ENCODE measurements at places on chromosomes 11 and 22.

- no peak for DNase-seq
Observed at GRCh38 chr11:26844963-26845362, 123.1 kb upstream of the SLC5A12 start.

GRCh38 chr11:106353031-106353430, 275.6 kb downstream of the AASDHPPT start:
- DNase-seq = no peak

GRCh38 chr11:77030834-77031414, 3.3 kb upstream of the B3GNT6 start:
- no peak for DNase-seq

DNA sequence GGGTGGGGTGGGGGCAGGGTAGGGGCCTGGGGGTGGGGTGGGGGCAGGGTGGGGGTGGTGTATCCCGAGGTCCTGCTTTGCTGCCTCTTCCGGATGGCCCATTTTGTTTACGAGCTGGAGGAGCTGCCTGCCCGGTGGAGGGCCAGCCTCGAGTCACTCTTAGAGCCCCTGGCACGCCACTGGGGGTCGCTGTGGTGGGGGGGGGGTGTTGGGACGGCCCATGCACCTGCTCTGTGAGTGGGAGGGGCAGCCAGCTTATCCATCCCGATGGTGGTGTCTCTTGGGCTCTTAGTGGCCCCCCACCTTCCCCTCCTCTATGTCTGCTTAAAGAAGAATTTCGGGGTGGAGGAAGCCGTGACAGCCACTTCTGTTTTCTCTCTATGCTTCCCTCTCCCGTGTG, 24.6 kb downstream of the MRGPRD start:
- DNase-seq = no peak

GRCh38 chr11:116958246-116958645, 120.8 kb upstream of the APOA1 start:
- DNase-seq = no peak

DNA sequence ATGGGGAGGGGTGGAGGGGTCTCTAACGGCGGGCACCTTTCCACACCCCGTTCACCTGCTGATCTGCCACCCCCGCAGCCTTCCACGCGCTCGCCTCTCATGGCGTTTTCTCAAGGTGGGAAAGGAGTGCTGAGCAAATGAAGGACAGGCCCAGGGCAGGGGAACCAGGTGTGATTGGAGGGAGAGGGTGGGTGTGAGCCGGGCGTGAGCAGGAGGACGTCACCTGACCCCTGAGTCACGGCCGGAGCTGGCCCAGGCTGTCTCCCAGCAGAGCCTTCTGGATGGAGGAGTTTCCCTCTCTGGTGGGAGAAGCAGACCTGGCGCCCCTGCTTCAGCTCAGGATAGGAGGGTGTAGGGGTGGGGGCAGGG, 14.0 kb upstream of the ARHGAP8 start:
- no peak for DNase-seq

GRCh38 chr11:117839380-117839881, 14.9 kb upstream of the FXYD2 start:
- no peak for DNase-seq

GRCh38 chr11:88420165-88420791, 82.7 kb upstream of the CTSC start:
- DNase-seq = no peak

DNA sequence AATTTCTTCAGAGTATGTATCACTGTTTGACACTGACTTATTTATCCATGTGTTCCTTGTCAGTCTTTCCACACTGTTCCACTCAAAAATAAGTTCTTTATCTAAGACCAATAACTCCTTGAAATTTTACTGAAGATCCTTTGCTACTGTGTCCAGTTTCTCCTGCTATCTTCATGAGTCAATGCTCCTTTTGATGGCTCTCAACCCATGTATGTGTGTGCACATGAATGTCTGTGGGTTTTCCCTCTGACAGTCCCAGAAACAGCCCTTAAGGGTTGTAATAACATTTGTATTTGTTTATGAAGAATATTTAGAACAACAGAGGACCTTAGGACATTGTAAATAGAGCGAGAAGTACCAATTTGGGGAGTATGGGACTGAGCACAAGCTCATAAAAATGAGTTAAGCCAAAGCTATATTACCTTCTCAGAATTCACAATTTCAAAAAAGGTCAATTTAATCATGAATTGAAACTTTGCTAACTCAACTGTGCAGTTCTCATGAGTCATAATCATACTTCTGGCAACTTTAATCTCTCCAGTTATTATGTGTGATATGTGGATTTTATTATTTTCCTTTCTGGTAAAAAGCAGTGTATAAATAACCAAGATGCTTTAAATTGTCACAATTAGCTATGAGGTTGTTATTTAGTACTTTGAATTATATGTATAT, 533.6 kb downstream of the CNTN5 start:
- no peak for DNase-seq

DNA sequence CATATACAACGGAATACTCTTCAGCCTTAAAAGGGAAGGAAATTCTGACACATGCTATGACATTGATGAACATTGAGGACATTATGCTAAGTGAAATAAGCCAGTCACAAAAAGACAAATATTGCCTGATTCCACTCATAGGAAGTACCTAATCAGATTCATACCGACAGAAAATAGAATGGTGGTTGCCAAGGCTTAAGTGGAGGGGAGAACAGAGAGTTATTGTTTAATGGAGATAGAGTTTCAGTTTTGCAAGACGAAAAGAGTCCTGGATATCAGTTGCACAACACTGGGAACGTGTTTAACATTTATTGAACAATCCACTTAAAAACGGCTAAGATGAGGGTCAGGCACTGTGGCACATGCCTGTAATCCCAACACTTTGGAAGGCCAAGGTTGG, 45.6 kb upstream of the HIPK3 start:
- no peak for DNase-seq

- no peak for DNase-seq
Observed at GRCh38 chr11:70948855-70949531, 303.4 kb downstream of the SHANK2 start.

DNA sequence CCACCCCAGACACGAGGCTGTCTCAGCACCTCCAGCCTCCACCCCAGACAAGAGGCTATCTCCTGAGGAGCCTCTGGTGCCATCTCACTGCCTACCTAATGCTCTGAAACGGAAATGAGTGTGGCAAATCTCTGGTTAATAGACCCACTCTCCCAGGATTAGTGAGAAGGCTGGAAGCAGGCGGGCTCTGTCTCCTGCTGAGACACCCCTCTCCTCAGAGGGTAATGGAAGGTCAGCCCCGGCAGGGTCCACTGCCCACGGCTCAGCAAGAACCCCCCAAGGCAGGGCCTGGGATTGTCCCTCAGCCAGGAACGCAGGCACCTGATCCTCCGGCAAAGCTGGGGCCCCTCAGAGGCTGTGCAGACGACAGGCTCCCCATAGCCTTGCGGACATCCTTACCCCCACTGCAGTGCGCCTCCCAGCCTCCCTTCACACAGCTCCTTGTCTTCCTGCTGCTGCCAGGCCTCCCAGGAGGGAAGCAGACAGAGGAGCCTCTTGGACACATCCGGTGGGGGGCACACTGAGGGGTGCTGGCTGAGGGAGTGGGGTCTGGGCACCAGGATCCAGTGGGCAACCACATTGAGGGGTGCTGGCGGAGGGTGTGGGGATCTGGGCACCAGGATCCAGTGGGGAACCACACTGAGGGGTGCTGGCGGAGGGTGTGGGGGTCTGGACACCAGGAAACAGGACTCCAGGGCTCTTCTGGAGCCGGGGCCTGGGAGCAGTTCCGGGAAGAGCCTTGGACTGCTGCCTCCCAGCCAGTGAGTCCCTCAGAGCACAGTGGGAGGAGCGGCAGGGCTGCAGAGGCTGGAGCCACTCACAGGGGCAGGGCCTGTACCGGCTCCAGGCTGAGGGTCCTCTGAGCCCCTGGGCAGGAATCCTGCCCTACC, 13.1 kb downstream of the CHID1 start:
- DNase-seq = no peak

GRCh38 chr11:70552167-70553150, 154.1 kb downstream of the CTTN start:
- no peak for DNase-seq

DNA sequence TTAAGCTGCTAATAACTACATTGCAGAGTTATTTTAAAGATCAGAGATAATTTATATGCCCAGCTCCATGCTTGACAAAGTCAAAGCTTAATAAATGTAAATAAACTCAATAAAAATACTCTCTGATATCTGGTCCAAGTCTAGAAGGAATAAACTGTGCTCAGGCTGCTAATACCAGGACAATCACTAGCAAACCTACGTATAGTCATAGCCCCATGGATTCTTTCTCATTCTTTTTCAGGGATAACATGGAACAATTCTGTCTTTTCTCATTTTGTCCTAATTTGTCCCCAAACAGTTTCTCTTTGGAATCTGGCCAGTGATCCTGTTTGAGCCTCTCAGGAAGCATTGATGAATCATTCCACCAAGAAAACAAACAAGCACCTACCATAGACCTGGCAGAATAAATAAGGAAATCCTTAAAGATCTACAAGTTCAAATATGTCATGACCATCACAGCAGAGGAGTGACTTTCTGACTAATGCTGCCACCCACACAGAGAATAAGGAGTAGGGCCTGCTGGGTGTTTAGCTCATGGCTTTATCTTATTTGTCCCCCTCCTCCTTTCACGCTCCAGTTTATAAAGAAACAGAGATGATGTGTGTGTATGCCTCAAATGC, 14.1 kb upstream of the B3GNT6 start:
- no peak for DNase-seq

GRCh38 chr11:96337541-96338431, 5.2 kb downstream of the MAML2 start:
- DNase-seq = no peak

DNA sequence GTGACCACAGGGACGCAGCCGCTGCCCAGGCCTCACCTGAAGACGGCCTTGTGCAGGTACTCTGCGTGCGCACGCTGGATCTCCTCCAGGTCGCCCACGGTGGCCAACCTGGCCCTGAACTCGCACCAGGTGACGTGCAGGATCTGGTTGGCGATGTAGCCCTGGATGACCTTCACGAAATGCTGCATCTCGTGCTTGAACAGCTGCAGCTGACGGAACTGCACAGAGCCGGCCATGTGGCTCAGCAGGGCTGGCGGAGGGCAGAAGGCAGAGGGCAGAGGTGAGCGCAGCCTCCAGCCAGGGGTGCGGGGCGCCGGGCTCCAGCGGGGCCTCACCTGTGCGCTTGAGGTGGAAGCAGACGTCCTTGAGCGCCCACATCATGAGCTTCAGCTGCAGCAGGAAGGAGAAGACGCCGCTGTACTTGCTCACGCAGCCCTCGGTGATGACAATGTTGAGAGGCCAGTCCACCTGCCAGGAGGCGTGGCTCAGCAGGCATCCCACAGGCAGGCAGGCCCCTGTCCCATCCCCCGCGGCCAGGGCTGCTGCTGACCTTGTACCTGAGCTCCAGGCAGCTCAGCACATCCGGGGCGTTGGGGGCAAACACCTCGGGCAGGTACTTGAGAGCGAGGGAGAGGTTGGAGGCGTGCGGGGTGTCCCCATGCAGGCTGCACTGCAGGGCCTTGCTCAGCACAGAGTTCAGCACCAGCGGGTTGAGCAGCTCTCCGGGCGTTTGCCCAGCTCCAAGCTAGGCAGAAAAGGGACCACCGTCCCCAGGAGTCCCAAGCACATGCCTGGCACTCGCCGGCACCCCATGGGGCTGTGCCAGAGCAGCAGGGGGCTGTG, 17.6 kb downstream of the SELENOO start:
- DNase-seq = no peak

GRCh38 chr11:18633256-18634139, 644 bp downstream of the SPTY2D1 start:
- DNase-seq = no peak

DNA sequence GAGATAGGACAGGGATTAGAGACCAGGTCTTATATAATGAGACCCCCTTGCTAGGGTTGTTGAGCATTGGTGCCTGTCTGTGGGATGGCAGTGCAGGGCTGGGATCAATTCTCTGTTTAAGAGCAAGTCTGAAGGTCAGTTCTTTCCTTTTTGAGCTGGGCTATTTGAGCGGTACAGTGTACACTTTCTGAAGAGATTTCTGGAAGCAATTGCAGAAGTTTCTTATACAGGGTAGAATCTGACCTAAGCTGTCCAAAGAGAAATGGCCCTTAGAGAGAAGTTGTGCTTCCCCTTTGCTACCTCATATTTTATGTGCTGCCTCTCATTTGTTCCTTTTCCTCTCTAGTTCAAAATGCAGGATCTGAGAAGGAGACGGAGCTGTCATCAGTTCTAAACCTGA, 35.8 kb downstream of the CSTPP1 start:
- no peak for DNase-seq

DNA sequence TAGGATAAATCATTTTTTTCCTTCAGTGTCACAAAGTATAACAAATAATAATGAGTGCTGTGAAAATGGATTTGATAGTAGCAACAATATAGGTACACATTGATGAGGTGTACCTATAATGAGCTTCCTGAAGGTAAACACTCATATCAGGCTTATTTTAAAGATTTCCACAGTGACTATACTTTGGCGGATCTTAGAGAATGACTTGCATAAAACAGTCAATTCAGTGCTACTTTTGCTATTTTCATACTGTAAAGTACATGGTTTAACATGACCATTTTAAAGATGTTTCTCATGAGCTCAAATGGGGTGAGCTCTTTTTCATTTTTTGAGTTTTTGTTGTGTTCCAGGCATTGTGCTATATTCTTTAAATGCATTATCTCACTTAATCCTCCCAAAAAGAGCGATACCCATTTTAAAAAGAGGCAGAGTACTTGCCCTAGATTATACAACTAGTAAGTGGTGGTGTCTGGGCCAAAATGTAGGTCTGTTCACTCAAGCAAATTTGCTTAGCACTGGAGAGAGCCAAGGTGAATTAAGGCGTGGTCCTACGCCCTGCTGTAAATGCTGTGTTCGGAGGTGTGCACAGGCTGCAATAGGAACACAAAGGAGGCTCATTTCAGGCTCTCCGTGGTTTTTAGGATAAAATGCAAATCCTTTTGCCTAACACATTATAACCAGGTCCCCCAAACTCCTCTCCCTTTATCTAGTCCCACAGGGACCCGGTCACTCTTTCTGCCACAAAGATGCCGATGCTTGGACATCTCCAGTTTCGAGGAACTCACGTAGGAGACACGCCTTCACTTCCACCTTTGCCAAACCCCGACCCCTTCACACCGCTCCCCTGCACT, 617 bp upstream of the ALKBH3 start:
- no peak for DNase-seq

DNA sequence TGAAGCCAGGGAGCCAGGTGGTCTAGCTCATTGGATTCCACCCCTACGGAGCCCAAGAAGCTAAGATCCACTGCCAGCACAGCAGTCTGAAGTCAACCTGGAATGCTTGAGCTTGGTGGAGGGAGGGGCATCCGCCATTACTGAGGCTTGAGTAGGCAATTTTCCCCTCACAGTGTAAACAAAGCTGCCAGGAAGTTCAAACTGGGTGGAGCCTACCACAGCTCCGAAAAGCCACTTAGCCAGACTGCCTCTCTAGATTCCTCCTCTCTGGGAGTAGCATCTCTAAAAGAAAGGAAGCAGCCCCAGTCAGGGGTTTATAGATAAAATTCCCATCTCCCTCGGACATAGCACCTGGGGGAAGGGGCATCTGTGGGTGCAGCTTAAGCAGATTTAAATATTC, 620.3 kb downstream of the NELL1 start:
- no peak for DNase-seq

GRCh38 chr11:102414559-102414958, 38.0 kb downstream of the TMEM123 start:
- DNase-seq = no peak

Data from stimulated activated CD8-positive, alpha-beta memory T cell treated with anti-CD3 and anti-CD28 coated beads, Interleukin-12 subunit alpha, Interleukin-12 subunit beta, amount 100 ng/mL, for 1 hour (primary cell).